Fibroblast of skin of scalp (primary cell): ENCODE measurements at places on chromosomes 4 and X.

GRCh38 chrX:10571260-10571659, 49.1 kb downstream of the MID1 start:
- DNase-seq, result peak; percentile 56

DNA sequence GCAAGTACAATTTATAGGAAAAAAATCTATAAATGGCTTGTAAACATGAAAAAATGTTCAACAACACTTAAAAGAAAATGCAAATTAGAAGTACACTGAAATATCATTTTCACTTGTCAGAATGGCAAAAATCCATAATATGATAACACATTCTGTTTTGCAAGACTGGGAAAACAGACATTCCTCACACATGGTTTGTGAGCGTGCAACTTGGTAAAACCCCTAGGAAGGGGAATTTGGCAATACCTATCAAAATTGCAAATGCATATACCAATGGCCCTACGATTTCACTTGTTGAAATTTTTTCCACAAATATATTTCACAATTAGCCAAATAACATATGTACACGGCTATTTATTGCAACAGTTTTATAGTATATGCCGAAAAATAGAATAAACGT, 31.4 kb downstream of the TBC1D9 start:
- no peak for DNase-seq

DNA sequence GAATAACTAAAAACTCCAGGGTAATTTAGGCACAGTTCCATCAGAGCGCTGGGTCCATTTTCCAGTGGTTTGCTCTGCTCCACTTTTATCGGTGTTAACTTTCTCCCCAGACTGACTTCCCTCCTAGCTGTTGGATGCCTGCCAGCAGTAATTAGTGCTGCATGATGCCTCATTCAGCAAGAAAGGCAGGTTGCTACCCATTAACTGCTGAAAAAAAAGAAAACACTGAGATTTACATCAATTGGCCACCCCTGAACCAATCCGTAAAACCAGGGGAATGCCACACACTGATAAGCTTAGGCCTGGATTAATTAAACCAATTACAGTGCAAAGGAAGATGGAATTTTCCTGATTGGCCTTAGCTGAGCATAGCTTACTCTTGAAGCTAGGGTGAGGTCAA, 182.4 kb upstream of the CXXC4 start:
- no peak for DNase-seq

DNA sequence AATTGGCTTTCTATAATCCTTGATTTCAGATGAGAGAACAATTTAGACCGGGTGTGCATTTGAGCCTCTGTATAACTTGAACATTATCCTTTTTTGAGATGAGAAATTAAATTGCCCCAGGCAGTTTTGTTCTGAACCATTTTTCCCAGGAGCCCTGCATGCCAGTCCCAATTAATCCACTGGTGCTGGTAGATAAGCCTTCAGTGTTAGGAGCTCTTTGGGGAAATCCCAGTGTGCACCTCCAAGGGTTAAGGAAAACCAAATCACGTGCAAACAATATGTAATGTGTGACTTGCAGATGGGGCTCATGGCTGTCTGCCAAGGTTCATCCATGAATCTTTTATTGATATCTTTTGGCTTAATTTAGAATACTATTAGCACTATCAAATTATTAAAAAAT, 43.2 kb downstream of the KIT start:
- no peak for DNase-seq

- DNase-seq, result peak; percentile 53
Measured at GRCh38 chr4:2923141-2923551, 40.1 kb downstream of the NOP14 start.

- DNase-seq, result no peak
Measured at GRCh38 chrX:21700967-21701366, 42.8 kb upstream of the KLHL34 start.

GRCh38 chr4:128565054-128565453, 244.4 kb upstream of the JADE1 start:
- no peak for DNase-seq

- DNase-seq, result no peak
Measured at GRCh38 chr4:87875191-87875590, 42.4 kb downstream of the MEPE start.

DNA sequence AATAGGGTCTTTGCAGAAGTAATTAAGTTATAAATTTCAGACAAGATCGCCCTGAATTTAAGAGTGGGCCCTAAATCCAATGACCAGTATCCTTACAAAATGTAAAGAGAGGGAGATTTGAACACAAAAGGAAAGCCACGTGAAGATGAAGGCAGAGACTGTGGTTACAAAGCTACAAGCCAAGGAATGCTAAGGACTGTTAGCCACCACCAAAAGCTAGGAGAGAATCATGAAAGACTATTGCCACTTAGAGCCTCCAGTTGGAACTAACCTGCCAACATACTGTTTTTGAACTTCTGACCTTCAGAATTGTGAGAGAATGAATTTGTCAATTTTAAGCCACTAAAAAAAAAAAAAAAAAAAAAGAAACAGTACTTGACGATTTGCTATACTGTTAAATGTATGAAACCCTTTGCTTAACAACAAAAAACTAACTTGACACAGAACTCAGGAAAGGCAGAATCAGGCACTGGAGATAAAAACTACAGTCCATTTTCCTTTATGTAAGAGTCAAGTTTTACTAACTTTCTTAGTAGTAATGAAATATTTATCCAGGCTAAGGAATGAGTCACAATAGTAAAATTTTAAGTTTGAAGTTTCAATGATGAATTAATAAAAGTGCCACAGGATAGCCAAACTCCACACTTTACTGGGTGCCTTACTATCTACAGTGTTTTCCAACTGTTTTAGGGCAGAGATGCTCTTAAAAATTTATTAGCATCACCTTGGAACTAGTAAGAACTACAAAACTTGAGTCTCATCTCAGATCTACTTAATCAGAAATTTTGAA, 25.1 kb downstream of the DHX15 start:
- DNase-seq, result no peak

DNA sequence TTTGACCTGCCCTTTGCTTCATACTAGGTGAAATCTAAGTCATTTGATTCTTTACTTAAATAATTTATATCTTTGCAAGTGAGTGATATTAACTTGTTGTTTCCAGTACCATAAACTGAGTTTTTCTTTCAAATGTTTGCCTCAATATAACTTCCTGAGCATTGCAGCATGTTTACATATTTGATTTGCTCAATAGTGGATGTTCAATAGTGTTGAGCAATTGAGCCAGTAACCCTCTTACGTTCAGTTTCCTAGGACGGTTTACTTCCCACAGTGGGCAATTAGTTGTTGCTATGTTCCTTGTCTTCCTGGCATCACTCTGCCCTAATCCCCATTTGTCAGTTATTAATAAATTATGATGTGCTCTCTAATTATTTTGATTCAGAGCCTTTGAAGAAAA, 278.5 kb downstream of the EPHA5 start:
- no peak for DNase-seq

GRCh38 chrX:134801267-134801666, 143.0 kb upstream of the PLAC1 start:
- no peak for DNase-seq

DNA sequence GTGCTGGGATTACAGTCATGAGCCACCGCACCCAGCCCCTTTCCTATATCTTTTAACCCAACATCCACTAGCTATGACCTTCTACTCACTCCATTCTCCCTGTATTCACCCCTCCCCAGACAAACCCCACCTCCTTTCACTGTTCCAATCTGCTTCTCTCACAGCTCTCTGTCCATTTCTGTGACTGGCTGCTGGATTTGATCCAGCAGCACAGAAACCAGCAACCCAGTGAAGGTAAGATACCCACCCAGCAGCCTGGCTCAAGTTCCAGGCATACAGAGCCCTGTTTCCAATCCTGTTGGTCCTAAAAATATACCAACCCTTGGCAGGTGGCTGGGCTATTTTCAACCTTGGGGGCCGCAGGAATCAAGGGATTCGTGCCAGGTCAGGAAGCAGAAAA, 56.9 kb upstream of the SMIM10 start:
- DNase-seq, result no peak

DNA sequence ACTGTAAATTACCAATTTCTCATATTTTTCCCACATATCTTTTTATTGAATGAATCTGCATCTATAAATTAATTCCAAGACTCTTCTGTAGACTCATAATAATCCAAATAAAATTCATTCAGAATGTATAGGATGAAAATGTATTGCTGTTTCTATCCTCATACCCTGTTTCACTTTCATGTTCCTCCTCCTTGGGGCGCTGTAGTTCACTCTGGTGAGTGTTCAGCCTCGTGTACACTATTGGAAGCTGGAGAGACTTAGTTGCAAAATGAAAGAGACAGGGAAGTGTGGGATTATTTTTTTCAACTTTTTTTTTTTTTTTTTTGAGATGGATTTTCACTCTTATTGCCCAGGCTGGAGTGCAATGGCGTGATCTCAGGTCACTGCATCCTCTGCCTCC, 296.1 kb downstream of the TLL1 start:
- peak; percentile 45 for DNase-seq

DNA sequence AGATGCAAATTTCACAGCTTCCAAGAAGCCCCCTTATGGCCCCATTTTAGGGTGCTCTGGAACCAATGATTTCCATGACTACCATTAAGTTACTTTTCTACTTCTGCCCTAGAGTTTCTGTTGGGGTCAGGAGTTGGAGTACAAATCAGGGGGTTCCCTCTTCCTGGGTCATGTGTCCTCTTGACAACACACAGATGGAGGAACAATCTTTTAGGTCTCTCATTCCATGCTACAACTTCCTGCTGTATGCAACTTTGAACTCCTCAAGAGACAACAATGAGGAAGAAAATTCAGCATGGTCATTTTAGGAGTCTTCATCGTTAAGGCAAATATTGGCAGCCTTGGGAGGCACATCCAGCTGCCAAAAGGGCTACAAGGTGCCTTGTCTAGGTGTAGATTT, 79.7 kb downstream of the SEL1L3 start:
- no peak for DNase-seq

- no peak for DNase-seq
Measured at GRCh38 chrX:15373976-15374375, 10.2 kb downstream of the VEGFD start.

DNA sequence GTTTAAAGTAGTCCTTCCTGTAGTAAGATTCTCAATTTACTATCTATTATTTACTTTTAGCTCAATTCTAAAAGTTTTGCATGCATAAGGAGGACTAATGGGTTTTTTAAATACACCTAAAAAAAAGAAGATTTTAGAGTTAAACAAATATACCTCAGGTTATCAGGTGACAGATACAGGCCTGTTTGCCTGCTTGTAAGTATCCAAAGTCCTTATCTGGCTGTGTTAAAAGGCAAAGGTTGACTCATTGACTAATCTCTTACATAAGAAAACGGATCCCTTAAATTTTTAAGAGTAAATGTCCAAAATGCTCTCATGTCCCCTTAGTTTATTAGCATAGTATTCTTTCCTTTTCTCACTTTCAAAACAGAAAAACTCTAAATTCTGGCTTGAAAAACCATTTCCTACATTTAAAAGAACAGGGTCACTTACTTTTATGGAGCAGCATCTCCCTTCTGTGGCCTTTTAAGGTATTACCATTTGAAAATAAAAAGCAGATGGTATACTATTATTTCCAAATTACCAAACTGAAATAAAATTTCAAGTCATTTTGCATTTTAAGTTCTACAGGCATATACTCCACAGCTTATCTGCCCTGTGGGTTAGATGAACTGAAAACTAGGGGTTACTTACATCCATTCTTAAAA, 4.5 kb downstream of the CBR4 start:
- DNase-seq, result peak; percentile 35

- DNase-seq, result no peak
Measured at GRCh38 chr4:2847302-2847871, 3.7 kb downstream of the ADD1 start.

GRCh38 chrX:71974916-71975315, 64.3 kb downstream of the NHSL2 start:
- no peak for DNase-seq

DNA sequence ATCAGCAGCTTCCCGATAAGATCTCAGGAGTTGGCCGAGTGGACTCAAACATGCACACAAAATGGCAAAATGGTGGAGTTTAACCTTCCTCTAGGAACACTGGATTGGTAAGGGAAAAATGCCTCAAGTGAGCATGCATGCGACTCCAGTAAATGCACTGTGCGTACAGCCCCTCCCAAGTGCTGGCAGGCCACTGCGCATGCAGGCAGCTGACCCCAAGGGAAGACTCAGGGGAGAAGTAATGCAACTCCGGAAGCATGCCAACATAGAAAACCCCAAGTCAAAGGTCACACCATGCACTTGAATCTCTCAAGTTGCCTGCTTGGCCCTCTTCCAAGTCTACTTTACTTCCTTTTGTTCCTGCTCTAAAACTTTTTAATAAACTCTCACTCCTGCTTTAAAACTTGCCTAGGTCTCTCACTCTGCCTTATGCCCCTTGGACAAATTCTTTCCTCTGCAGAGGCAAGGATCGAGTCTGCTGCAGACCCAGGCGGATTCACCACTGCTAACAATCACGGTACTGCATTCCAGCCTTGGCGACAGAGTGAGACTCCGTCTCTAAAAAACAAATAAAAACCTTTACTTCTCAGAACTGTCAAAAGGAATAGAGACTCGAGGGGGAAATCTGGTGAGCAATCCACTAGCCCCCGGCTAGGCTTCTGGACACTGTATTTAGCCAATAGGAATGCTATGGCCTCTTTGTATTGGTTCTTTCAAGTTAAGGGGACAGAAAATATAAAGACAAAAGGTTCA, 33.5 kb downstream of the NYX start:
- no peak for DNase-seq

- DNase-seq, result no peak
Measured at GRCh38 chr4:42643685-42644084, 13.2 kb downstream of the ATP8A1 start.

DNA sequence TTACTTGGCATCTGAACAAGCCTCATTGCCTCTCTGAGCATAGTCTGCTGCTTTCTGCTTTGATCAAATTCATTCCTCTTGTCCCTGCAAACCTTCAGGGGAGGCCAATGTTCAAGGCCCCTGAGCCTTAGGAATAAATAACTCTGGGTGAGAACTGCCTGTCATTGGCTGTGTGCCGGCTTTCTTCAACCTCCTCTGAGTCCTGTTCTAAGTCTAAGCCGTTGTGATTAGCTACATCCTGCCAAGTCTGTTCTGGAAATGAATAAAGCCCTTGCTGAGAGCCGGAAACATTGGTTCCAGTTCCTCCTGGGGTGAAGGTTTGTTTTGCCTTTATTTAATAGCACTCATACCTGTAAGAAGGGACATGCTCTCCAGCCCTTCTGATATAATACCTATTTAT, 13.8 kb downstream of the RNF4 start:
- DNase-seq, result peak; percentile 43

GRCh38 chr4:165384598-165384997, 5.8 kb downstream of the CPE start:
- peak; percentile 83 for DNase-seq

- DNase-seq, result no peak
Measured at GRCh38 chr4:3736806-3737205, 29.4 kb upstream of the ADRA2C start.

DNA sequence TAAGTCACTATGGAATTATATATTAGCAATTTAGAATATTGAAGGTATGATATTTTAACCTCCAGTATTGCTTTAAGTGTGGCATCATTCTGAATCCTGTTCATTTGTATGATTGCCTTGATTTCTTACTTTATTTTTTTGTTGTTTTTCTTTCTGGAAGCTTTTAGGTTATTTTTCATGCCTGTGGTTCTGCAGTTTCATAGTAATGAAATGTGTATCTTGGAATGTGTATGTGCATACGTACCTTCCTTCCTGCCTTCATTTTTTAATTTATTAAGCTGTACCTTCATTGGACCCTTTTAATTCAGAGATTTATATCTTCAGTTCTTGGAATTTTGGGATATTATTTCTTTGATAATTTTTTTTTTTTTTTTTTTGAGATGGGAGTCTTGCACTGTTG, 22.1 kb downstream of the CPEB2 start:
- peak; percentile 61 for DNase-seq

- no peak for DNase-seq
Measured at GRCh38 chrX:136828830-136829229, 48.1 kb upstream of the ARHGEF6 start.
